Dermis microvascular lymphatic vessel endothelial cell (primary cell): ENCODE measurements at places on chromosomes 12 and 14. TPM values are rescaled to one million over a fixed set of nuclear protein-coding genes. Genes with fewer than 3 reads are reported as not detected.

DNA sequence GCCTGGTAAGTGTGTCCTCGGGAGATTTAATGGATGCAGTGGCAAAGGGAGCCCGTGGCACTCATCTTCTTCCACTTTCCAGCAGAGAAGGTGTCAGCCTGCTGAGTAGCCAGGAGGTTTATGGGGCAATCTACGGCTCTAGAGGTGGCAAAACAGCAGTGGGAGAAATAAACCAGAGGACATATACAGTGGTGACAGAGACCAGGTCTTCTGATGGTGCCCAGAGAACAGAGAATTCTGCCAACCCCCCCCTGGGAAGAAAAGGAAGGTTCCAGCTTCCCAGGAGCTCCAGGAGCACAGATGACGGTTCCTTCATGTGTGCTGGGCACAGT is 43.0 kb downstream of the SMIM41 start:
- no peak for DNase-seq

DNA sequence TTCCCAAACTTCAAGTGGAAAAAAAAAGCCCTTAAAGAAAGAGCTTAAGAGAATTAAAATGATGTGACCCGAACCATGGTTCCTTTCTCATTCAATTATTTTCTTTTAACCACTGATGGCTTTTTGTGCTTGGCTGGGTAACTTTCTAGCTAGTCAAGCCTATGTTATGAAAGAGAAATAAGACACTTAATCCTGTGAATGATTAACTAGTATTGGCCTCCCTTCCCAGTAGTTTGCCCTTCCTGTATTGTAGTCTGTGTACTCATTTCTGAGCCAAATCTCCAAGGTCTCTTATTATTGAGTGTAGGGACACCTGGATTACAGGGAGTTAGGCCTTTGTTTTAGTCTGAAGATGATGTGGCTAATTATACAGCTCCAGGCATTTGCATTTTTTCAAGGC is 353.0 kb downstream of the RAD51B start:
- DNase-seq: no peak

GRCh38 chr14:79103764-79104163 is 933.6 kb downstream of the NRXN3 start:
- no peak for DNase-seq

GRCh38 chr14:76050797-76051392 is 65.3 kb downstream of the IFT43 start:
- DNase-seq: peak; percentile 70

DNA sequence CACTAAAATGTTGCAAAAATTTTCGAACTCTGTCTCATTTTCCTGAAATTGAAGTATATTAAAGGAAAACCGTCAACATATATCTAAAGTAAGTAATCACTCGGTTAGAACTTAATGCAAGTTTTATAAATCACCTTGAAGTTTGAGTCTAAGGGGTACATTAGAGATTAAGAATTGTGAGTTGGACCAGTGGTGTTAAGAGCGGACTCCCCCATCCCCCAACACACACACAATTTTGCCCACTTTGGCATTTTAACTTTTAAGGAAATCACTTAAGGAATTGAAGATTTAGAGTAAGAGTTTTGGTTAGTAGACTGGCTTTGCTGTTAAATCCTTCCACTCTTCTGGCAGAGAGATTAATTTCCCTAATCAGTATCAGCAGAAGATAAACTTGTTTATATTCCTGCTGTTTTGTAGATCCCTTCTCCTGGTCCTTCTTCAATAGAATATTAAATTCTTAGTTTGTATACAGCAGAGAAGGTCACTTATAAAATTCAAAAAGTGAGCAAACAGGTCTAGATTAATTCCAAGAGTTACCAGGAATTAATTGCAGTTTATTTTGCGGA is 1.5 kb downstream of the HIF1A start:
- DNase-seq: no peak

DNA sequence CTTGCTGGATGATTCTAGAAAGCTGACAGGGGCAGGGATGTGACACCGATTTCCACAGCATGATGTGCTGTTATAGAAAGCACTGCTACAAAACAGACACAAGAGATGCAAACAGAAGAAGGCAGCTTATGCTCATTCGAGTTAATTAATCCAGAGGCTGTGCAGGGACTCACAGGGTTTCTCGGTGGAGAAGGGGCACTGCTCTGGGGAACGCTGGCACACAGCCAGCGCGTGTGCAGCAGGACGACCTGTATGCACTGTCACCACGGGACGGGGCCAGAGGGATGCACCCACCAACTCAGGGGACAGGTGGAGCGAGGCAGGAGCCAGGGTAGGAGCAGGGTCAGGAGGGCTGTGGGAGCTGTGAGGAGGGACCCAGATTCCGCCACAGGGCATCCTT is 143.5 kb downstream of the RIMBP2 start:
- no peak for DNase-seq

DNA sequence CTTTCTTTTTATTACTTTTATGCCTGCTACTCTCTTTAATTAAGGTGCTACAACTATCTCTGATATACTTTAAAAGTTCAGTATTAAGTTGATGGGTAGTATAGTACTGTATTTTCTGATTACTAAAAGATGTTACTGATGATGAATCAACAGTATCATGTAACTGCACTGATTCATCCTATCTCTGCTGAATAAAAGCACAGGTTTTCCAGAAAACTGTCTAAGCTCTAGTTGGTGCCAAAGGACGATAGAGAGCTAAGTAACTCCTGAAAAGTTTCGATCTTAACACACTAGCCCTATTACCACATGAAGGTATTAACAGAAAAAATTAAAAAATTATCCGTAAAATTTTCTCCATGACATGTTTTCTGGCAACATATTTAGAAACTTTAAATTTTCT is 2.1 kb downstream of the SCAF11 start:
- peak; percentile 19 for DNase-seq

DNA sequence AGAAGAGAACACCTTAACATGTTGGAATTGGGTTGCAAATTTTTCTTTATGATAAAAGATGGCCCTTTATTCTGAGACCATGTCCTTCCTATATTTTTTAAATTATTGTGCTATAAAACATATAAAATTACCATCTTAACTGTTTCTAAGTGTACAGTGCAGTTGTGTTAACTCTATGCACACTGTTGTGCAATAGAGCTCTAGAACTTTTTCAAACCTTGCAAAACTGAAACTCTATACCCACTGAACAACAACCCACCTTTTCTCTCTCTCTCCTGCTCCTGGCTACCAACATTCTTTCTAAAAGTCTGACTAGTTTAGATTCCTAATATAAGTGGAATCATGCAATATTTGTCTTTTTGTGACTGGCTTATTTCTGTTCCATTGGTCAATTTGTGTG is 7.8 kb upstream of the CPM start:
- DNase-seq: no peak

- DNase-seq: no peak
Observed at GRCh38 chr14:58663494-58664111, 25.8 kb downstream of the DACT1 start.

GRCh38 chr12:115204957-115205754 is 521.2 kb upstream of the TBX3 start:
- no peak for DNase-seq

- no peak for DNase-seq
Observed at GRCh38 chr12:34394211-34395055, 372.1 kb downstream of the ALG10 start.

DNA sequence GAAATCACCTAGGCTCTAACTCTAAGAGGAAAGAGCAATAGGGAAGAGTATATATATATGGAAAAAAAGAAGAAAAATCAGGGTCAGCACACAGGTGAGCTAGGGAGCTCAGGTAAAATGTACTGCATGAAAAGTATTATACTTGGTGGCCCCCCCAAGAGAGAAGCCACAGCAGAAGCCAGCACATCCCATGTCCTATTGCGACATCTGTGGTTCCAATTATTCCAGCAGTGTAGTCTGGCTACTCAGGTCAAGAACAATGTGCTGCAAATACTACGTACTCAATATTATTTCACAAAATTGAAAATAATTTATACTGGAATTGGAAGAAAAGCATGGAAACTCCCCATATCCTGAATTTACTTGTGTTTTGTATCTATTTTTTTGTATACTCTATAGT is 85.5 kb downstream of the CEP83 start:
- no peak for DNase-seq

GRCh38 chr12:9127936-9128663 is 12.4 kb upstream of the A2M start:
- no peak for DNase-seq

GRCh38 chr12:13817131-13817530 is 164.3 kb downstream of the GRIN2B start:
- no peak for DNase-seq

DNA sequence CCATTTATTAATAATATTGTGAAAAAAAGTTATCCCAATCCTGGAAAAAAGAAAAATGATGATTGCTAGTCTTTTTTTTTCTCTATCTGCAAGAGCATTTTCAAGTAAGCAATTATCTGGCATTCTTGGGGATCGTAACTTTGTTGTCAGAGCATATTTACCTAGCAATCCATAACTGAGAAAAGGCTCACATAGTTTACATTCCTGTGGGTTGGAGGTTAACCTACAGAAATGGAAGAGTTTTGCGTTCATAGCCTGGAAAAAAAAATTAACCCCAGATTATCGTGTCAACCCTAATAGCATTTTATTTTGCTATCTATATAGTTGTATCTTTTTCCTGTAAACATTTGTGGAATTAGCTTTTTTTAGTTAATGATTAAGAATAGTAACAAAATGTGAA is 292.3 kb downstream of the DAD1 start:
- no peak for DNase-seq

DNA sequence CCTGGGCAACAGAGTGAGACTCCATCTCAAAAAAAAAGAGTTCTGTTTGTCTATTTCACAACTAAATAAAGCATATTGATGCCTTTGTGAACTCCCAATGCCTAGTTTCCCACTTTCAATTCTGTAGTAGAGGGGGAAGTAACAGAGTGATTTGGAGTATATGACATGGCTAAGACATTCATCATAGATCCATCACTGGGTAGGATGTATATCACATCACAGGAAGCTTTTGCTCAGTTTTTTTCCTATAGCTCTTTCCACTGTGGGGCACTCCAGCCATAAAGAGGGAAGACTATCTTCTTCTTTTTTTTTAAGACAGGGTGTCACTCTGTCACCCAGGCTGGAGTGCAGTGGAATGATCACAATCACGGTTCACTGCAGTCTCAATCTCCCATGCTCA is 154.0 kb upstream of the BCL2L14 start:
- no peak for DNase-seq

DNA sequence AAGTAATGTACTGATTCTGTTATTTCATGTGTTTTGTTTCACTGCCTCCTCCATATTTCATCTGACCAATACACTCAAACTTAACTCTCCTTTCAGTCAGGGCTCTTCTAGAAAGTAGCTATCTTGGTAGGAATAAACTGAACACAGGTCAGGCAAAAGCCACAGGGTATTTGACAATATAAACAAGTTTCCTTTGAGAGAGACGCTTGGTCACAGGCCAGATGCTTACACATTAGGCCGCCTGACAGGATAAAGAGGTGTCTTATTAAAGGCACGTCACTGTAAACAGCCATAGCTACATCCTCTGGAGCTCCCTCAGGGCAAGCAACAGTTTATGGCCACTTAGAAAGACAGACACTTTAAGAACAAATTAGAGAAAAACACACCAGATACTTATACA is 607.5 kb downstream of the SLC6A15 start:
- DNase-seq: no peak

The ZDHHC22 gene
- not detected in 2 replicates for total RNA-seq

The TAS2R7 gene
- total RNA-seq: under 0.01 TPM in 1 of 2 replicates, not detected in the other

The PRB2 gene
- not detected in 2 replicates for total RNA-seq

The CLEC7A gene
- total RNA-seq: 0.25 and 0.26 TPM in 2 replicates

The CLMN gene
- total RNA-seq: 0.26 and 0.63 TPM in 2 replicates

The KRT77 gene
- total RNA-seq: not detected in 2 replicates

The RNASE11 gene
- not detected in 2 replicates for total RNA-seq
